ENCODE measurements at places on chromosomes 2 and 18. TPM values are rescaled to one million over a fixed set of nuclear protein-coding genes. Genes with fewer than 3 reads are reported as not detected.

- no peak for DNase-seq
These were observed 269.2 kb downstream of the CCDC102B start for GRCh38 chr18:69067048-69067447.

ZEB2 gene
- 6.3 TPM for total RNA-seq

- DNase-seq = no peak
These were observed 46.9 kb upstream of the CD28 start for GRCh38 chr2:203659331-203660049.

DNA sequence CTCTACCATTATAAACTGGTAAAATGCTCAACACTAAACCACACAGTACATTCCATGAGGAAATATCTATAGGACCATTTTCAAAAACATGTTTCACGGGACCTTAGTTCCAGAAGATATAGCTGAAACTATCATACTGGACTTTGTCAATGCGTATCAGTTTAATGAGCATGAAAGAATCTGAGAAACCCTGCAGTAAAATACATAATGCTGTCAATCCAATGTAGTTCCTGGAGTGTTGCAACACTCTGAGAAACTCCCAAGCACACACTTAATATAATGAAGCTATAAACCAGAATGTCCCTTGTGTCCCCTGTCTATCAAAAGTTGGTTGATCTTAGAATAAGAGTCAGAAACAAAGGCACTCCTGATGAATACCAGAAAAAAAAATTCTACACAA, 16.2 kb downstream of the IWS1 start:
- DNase-seq = no peak

GRCh38 chr2:190177249-190178040, 114.9 kb upstream of the MSTN start:
- DNase-seq = no peak

IHH gene
- 0.29 TPM for total RNA-seq

DNA sequence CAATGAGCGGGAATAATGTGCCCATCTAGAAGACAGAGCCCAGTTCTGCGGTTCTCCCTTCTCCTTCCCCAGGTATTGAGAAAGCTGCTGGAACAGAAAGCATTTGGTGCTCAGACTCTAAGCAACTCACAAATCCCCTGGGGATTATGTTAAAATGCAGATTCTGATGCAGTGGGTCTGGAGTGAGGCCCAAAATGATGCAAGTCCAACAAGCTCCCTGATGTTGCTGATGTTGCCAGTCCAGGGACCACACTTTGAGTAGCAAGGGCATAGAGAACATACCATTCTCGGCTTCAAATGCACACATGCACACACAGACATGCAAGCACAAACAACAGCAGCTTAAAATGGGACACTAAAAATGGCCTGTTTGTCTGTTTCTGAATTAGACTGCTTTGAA, 274.8 kb upstream of the NCKAP5 start:
- DNase-seq = no peak
